ENCODE measurements at places on chromosomes 12 and 14.

GRCh38 chr14:60233251-60233650 lies 15.8 kb upstream of the PPM1A start:
- no peak for DNase-seq

- DNase-seq: no peak
Measured at GRCh38 chr12:50234347-50234746, 49.0 kb downstream of the LIMA1 start.

DNA sequence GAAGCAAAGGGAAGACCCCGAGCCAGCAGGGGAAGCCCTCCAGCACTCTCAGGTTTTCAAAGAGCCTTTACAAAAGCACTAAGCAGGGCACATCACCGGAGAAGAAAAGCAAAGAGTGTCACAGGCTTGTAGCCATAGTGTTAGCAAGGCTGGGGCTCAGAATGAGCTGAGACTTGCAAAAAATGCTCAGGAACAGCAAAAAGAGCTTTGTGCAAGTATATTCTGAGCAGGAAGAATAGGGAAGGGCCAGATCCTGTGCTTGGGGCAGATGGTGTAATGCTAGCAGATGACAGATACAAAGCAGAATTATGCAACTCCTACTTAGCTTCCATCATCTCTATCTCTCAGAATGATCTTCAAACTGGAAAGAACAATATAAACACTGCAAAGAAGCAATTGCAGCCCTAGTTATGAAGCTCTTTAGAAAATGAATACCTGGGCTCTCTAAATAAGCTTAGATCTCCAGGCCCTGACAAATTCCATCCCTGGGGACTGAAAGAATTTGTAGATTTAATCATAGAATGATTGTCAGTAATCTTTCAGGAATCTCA lies 23.7 kb upstream of the PARP11 start:
- no peak for DNase-seq

GRCh38 chr12:14768823-14769405 lies 34.4 kb downstream of the WBP11 start:
- no peak for DNase-seq

- no peak for DNase-seq
Measured at GRCh38 chr12:10223208-10223607, 10.5 kb downstream of the GABARAPL1 start.

DNA sequence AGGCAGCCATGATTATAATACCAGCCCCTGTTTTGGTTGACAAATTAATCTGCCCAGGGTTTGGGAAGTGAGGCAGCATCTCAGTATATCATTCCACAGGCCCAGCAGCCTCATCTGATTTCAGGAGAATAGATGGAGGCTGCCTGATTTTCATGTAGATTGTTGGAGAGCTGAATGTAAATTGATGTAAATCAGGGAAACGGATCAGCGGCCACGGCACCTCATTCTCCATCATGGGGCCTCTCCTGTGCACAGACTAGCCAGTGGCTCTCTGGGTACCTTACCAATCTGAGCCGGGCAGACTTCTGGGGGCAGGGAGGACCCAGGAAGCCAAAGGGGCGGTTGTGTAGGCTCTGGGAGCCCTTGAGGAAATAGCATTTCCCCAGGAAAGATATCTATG lies 63.7 kb upstream of the GSC start:
- no peak for DNase-seq

DNA sequence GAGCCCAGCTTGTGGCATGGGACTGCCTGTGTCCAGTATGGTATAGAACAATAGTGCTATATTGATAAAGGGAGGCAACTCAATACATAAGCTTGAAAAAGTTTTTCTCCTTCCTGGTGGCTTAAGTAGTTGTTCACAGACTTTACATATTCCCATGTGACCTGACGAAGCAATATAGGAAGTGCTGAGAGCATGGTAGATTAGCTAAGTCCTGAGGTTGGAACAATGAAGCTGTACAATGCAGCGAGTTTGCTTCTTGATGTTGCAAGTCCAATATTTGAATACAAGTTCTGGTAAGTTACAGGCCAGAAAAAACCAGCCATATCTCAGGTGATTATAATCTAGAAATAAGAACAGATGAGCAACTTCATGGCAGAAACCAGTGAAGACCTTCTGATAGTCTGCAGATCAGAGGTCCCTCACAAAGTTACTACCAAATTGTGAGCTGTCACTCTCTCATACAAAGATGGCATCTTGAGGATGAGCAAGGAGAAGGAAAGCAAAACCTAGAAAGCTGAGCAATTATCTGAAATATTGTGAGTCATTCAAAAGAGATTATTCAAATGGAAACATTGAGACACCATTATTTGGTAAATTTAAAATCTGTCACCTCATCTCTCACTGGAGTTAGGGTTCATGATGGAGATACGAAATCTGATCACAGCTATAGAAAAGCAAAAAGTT lies 72.9 kb upstream of the BTG1 start:
- no peak for DNase-seq

GRCh38 chr14:37241198-37241597 lies 43.5 kb downstream of the MIPOL1 start:
- no peak for DNase-seq

DNA sequence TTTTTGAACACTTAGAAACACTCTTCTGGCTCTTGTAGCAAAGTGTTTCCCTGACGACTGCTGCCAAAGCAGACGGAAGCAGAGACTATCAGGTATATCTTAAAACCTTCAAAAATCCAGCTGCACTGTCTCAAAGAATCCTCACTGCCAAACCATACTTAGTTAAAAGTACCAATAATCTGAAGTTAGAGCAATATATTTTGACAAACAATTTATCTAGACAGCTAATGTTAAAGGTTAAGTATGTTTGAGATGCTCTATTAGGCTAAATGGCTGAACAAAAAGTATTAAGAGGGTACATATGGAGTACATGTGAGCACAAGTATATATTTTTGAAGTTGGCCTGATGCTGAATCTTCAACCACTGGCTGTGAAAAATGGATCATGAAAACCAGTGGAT lies 331.9 kb upstream of the DIO2 start:
- DNase-seq: no peak

- no peak for DNase-seq
Measured at GRCh38 chr12:123150744-123151456, at the start of gene PITPNM2. Gene PITPNM2 (minus strand): TSS chr12:123151090. CDS start chr12:123034590, 116,500 bp downstream.

DNA sequence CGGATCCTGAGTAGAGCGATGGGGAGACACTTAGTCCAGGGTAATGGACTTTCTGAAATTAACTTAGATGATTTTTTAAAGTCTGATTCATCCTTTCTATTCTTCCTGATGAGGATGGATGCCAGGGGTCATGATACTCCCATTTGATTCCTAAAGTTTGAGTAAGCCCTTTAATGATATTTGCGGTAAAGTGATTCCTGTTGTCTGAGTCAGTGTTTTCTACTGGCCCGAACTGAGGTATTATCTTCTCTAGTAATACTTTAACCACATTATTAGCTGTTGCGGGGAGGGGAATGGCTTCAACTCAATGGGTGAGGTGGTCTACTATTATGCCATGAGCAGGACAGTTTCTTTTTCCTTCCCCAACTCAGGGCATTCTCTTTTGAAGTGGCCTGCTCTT lies 111.6 kb downstream of the RIN3 start:
- peak; percentile 95 for DNase-seq

GRCh38 chr12:20370014-20370386 lies 1.7 kb downstream of the PDE3A start:
- no peak for DNase-seq

- DNase-seq: no peak
Measured at GRCh38 chr12:85523197-85523596, 243.2 kb downstream of the ALX1 start.

- peak; percentile 41 for DNase-seq
Measured at GRCh38 chr12:85779768-85780167, 56.4 kb downstream of the RASSF9 start.

DNA sequence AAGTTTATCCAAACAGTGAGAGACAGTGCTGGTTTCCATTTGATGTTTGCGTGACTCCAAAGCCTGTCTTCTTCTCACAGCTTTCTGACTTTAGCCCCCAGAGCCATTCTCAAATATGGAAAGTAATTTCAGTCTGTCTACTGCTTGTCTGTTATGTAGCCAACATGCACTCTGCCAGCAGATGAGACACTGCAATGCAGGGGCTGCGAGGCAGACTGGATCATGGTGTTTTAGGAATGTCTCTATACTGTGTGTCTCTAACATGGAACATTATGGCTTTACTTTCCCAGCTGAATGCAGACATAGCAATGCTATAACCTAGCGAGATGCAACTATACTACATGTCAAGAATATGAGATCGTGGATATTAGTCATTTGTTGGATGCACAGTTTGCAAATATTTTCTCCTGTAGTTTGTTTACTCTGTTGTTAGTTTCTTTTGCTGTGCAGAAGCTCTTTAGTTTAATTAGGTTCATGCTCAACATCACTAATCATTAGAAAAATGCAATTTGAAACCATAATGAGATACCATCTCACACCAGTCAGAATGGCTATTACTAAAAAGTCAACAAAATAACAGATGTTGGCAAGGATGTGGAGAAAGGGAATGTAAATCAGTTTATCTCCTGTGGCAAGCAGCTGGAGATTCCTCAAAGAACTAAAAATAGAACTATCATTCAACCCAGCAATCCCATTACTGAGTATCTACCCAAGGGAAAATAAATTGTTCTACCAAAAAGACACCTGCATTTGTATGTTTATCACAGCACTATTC lies 235.8 kb upstream of the TMTC1 start:
- DNase-seq: no peak

GRCh38 chr14:79436335-79436734 lies 775.0 kb downstream of the DIO2 start:
- DNase-seq: no peak

GRCh38 chr12:64332938-64333337 lies 57.6 kb downstream of the C12orf56 start:
- no peak for DNase-seq

- no peak for DNase-seq
Measured at GRCh38 chr12:47400266-47400665, 305.6 kb downstream of the RPAP3 start.

- no peak for DNase-seq
Measured at GRCh38 chr14:59755409-59756135, 115.0 kb downstream of the RTN1 start.

DNA sequence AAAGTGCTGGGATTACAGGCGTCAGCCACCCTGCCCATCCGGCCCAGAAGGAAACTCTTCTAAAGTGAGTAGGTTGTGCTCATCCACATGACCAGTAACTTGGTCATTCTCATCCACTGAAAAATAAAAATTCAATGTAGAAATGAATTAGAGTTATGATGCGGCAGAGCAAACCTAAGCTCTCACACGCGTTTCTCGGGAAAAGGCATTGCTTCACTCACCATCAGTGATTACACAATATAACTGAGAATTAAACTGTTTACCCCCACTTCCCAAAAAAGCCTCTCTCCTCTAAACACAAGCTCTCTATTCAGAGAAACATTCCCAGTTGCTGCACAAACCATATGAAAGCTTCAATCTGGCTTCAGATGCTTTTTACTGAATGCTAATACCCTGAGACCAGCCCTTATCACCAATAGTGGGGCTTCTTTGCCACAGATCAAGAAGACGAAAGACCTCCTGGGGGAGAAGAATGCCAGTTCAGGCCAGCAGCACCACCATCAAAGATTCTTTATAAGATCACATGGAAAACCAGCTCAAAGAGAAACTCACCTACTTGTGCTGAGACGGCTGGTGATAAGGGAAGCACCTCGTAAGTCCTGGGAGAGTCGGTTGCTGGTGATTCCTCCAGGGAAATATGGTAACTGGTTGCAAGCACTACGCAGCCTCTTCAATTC lies 121.5 kb upstream of the SFSWAP start:
- no peak for DNase-seq

DNA sequence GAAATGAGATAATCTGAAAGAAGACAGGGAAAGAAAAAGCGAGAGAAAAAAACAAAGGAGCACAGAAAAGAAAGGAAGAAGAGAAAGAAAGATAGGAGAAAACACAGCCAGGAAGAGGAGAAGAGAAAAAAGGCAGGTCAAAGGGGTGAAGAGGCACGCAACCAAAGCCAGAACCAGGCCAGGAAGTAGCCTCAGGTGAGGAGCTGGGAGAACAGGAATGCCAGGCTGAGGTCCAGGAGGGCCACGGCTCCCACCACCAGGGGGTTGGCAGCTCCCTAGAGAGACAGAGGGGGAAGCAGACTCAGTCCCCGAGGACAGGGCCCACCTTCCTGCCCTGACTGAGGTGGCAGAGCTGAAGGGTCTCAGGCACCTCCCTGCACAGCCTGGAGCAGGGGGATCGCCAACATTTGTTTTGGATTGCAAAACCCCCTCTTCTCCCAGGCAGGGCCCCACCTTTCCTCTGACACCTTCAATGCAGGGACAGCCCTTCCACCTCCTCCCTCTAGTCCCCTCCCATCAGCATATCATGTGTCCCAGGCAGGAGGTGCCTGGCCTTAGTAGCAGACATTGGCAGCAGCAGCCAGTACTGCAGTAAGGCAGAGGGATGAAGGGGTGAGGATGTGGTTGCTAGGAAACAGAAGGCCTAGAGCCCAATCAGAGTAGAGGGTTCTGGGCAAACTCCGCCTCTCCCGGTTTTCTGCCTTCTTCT lies 2.0 kb upstream of the AP1G2 start:
- no peak for DNase-seq

DNA sequence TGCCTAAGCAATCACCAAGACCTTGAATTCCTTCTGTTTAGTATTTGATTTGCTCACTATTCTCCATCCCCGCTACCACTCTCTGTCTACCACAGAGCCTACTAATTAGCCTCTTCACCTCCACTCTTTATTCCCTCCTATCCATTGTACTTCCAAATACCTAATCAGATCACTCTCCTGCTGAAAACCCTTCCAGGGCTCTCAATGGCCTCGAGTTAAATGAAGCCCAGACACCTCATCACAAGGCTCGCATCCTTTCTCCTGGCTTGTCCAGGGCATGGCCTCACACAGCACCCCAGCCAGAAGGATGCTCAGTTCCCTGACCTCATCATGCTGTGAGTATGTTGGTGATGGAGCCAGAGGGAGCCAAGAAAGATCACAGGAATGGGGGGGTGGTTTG lies 71.4 kb upstream of the PRMT8 start:
- DNase-seq: no peak

GRCh38 chr12:57066245-57066644 lies 12.3 kb downstream of the NEMP1 start:
- no peak for DNase-seq

DNA sequence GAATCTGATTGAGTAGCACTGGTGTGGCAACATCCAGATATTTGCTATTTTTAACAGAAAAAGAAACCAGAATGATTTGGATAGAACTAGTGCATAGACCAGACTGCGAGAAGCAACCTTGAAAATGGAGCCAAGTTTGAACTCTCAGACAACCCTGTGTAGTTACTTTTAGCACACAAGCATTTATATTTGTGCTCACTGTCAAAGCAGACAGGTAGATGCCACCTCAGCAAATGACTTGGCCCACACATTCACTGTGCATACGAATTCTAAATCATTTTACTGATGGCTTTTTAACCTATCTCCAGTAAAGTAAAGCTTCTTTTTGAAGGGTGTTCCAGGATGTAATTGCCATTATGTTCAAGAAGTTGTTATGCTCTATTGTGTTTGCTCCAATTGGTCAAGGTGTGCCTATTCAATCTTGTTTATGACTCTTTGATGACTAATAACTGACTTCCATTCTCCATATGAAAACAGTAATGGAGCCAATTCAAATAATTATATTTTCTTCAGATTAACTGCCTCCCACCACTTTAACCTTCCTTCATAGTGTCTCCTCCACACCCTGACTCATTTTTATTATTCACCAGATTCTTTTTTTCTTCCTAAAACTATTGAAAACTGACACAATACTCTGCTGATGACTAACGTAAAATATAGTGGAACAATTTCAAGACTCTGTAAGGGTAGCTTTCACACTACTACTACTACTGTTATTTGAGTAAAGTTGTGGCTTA lies 138.5 kb downstream of the CCER1 start:
- DNase-seq: peak; percentile 32

- no peak for DNase-seq
Measured at GRCh38 chr12:115251727-115252126, 567.8 kb upstream of the TBX3 start.

GRCh38 chr14:102898776-102899515 lies 23.5 kb upstream of the AMN start:
- DNase-seq: no peak
